OCI-LY7 (cell line): ENCODE measurements at places on chromosomes 3 and 15.

DNA sequence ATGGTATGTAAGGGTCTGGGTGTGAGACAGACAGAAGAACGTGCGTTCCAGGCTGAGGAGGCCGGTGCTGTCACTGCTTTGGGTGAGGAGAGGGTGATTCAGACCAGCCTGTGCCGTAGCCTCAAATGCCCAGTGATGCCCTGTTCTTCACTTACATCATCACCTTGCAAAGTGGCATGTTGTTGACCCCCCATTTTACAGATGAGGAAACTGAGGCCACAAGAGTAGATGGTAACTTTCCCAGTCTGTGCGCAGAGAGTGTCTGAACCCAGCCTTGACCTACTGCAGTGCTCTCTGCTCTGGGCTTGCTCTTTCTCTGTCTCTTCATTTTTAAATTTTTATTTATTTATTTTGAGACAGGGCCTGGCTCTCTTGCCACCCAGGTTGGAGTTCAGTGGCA is 1.6 kb upstream of the CTSH start:
- no peak for DNase-seq

- no peak for DNase-seq
Measured at GRCh38 chr3:36591959-36592358, 172.4 kb downstream of the DCLK3 start.

DNA sequence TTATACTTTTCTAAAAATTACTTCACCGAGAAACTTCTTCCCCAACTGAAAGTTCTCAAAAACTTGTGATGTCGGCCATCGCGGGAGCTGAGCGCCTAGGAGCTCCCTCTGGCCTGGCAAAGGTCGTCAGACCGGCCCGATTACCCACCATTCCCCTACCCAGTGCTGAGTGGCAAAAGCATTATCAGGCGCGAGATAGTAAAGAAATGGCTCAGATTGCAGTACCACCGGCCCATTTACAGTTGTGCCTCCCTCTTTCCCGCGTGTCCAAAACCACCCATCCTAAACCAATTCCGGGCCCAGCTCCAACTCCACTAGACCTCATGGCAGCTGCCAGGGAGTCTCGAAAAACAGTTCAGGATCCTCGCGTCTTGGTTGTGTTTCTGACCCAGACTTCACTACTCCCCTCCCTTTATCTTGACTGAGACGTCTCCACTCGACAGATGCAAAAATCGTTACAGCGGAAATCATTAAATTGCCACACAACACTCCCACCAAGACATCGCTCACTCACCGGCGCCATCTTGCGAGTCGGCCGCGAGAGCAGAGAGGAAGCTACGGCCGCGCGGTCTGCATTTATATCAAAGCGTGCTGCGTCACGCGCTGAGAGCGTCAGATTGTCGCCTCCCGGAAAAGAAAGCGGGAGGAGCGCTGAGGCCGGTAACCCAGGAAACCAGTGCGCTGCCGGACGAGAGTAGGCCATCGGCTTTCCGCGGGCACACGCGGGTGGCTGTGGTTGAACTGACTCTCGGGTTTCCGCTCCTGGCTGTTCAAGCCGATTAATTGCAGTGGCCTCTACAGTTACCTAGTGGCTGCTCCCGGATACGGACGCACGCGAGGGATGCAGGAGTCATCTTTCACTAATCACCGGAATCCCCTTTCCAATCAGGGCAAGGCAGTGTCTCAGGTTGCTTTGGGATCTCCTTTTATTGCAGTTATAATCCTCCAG is at the start of gene RPL22L1:
RPL22L1 (minus strand) TSS at position 551 of the 949 bp plus-strand sequence; CDS start at position 523, 28 bp downstream.
- peak; percentile 97 for DNase-seq

GRCh38 chr3:111668326-111668725 is 73.2 kb upstream of the ZBED2 start:
- no peak for DNase-seq
